ENCODE measurements at places on chromosomes 5 and 9.

DNA sequence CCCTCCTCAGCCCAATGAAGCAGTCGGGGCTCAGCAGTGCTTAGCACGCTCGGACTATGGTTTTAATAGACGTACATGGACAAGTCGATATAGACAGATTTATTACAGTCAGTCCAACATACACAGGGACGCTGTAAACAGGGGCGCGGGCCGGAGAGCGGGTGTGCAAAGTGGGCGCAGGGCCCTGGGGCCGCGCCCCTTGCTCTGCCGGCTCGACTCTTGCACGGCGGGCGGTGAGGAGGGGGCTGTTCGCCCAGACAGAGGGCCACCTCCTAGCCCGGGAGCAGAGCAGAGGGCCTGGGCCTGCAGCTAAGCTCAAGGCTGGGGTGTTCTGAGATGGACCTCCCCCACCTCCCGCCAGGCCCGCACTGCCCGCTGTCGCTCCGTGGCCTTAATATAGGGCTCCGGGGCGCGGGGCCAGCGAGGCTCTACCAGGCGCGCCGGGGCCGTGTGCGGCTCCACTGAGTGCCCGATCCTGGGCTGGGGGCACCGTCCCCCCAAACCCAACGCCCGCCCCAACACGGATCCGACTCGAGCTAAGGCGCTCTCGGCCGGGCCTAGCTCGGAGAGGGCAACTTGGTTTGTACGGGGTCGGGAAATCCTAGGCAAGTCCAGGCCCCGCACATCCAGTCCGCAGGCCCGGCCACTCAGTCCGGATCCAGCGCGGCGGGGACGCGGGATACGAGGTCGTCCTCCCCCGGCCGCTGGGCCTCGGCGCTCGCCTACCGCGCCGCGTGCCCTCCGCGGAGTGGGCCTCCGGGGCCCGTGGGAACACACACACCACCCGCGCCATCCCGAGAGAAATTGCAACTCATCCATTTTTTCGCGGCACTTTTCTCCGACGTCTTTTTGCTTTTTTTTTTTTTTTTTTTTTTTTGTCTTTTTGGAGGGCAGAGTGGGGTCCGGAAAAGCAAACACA, 6.1 kb downstream of the PITX1 start:
- DNase-seq, result no peak

GRCh38 chr9:137454597-137455358, 4.4 kb downstream of the NSMF start:
- DNase-seq, result no peak

DNA sequence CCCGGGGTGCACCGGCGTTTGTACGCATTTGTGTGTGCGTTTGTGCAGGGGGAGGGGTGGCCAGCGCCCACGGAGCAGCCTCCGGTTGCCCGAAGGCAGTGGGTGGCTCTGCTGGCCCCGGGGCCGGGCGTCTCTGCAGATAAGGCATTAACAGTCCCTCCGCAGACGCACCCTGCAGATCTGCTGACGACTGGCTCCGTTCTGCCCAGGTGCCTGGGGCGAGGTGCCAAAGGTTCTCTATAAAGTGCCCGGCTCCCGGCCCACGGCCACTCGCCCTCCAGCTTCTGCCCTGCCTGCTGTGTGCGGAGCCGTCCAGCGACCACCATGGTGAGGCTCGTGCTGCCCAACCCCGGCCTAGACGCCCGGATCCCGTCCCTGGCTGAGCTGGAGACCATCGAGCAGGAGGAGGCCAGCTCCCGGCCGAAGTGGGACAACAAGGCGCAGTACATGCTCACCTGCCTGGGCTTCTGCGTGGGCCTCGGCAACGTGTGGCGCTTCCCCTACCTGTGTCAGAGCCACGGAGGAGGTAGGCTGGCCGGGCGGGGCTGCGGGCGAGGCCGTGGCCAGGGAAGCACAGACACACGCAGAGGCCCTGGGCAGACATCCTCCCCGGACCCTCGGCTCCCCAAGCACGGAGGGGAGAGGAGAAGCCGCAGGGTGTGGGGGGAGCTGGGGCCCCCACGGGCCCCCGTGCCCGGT, at the start of gene SLC6A19:
Gene SLC6A19 (plus strand): TSS at position 269 of the 699 bp plus-strand sequence. CDS start 56 bp downstream, at position 325.
- no peak for DNase-seq

DNA sequence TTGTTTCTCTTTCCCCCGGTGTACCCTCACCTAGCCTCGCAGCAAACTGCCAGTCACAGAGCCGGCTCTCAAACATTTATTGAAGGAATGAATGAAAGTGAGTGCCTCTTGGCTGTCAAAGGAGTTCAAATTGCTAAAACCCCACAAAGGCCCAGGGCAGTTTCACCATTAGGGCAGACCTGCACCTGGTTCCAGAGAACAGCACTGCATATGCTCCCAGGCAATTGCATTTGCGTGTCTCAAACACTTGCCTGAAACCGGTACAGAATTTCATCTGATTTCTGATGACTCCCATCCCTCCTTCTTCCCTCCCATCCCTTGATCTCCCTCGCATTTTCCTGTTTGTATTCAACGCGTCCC, 165.6 kb upstream of the ZNF462 start:
- DNase-seq, result no peak

GRCh38 chr5:6590581-6590980, 42.3 kb downstream of the NSUN2 start:
- DNase-seq, result no peak

GRCh38 chr5:178740921-178741320, 10.5 kb upstream of the ZNF354A start:
- no peak for DNase-seq

DNA sequence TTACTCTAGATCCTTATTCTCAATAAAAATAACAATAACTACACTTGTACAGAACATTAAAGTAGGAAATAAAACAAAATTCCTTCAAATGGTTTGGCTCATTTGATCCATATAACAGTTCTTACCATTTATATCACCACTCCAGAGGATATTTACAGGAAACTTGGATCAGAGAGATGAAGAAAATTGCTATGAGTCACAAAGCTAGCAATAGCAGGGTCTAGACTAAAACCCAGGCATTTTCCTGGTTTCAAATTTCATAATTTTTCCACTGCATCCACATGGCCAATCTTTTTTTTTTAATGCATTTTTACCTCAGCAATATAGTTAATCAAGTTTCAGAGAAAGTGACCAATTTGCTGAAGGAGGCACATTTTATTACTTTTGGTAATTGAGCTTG, 299.2 kb downstream of the ELAVL2 start:
- DNase-seq, result no peak

GRCh38 chr5:160152901-160153300, 33.7 kb upstream of the PWWP2A start:
- DNase-seq, result no peak

DNA sequence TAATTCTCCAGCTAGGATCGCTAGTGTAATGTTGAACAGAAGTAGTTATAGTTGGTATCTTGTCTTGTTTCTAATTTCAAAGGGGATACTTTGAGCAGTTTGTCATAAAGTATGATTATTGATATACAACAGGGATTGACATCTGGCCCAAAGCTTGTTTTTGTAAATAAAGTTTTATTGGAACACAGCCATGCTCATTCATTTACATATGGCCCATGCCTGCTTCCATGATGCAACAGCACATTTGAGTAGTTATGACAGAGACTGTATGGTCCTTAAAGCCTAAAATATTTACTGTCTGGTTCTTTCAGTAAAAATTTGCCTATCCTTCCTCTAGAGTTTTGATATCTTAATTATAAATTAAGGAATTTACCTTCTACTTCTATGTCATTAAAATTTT, 69.8 kb downstream of the RPS6 start:
- DNase-seq, result no peak

DNA sequence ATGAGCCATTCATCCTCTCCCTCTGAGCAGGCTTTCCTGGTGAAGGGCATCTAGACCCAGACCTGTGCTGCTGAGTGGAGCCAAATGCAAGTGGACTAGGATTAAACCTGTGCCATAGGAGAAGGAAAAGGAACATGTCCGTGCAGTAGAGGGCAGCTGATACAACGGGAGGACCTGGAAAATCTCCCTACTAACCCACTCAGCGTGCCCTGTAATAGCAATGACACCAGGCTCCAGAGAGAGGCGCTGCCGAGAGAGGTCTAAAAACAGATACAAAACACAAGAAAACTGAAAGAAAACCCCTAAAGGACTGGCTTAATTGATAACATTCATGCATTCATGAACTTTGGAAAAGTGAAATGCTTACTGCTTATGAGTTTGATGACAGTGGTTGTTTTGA, 60.8 kb downstream of the PFDN1 start:
- DNase-seq, result no peak

- DNase-seq, result no peak
Measured at GRCh38 chr5:33310451-33310850, 130.3 kb upstream of the TARS1 start.

GRCh38 chr5:157651623-157652376, 438 bp downstream of the SOX30 start:
- DNase-seq, result peak; percentile 87

GRCh38 chr5:33235304-33235703, 205.5 kb upstream of the TARS1 start:
- DNase-seq, result no peak

DNA sequence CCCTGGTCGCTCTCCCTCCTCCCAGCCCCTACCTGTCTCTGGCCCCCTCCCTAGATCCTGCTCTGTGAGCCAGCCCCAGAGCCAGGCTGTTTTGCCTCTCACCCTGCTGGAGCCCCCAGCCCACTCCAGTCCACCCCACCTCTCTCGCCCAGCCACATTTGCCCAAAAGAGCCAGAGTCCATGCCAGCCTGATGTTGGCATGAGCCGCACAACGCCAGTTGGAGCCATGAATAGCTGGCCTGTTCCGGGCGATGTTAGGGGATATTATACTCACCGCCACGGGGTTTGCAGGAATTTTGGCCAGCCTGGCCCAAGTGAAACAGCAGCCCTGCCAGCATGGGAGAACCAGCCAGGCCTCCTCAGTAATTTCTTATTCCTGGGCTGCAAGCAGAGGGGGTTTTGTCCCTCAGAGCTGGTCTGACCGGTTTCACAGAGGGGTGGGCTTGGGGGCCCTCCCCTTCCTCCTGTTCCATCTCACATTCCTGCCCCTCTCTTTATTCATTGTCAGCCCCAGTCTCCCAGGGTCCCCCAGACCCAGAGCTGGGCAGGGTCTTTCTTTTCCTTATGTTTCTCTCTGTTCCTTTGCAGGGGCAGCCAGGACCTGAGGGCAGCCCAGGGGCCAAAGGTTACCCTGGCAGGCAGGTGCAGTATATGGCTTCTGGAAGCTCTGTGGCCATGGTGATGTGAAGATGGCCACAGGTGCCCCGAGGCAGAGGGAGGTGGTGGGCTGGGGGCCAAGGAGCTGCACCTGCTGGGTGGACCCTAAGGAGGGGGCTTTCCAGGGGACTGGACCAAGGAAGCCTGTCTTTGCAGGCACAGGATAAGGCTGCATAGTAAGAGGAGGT, 50.1 kb downstream of the COL27A1 start:
- no peak for DNase-seq

- DNase-seq, result no peak
Measured at GRCh38 chr5:68653471-68653870, 437.9 kb downstream of the PIK3R1 start.

GRCh38 chr5:180098526-180098925, 27.0 kb upstream of the RNF130 start:
- DNase-seq, result no peak

- no peak for DNase-seq
Measured at GRCh38 chr9:110509792-110510191, 69.7 kb downstream of the SVEP1 start.

DNA sequence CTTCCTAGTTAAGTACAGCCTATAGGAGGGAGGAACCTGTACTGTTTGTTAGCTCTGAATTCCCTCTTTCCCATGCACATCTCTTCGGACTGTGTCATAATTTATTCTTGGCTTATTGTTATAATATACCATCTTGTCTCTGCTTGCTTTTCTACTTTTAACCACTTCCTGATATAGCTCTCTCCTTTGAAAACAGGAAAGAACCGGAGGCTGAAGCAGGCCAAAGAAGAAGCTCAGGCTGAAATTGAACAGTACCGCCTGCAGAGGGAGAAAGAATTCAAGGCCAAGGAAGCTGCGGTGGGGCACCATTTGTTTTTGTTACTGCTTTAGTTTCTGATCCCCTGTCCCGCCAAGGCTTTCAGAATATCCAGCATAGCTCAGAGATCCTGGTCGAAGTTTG, 4.8 kb downstream of the ATP6V1G1 start:
- peak; percentile 75 for DNase-seq

DNA sequence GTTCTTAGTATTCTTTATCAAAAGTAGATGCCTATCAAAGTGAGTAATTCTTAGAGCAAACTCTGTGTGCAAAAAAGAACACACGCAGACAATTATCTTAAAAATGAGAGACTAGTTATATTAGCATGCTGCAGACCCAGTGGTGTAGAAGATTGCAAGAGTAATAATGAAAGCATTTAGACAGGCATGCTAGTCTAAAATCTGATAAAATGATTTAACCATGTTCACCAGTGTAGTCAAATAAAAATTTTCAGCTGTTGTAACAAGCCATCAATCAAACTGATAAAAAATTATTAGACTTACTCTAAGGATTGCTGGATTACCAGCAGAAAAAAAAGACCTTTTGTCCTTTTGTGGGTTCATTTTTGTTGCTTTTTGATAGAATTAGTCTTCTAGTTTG, 241.9 kb upstream of the TLE4 start:
- no peak for DNase-seq

GRCh38 chr5:176373100-176373818, 8.0 kb downstream of the ARL10 start:
- DNase-seq, result no peak

- no peak for DNase-seq
Measured at GRCh38 chr9:16505199-16505598, 365.3 kb downstream of the BNC2 start.

DNA sequence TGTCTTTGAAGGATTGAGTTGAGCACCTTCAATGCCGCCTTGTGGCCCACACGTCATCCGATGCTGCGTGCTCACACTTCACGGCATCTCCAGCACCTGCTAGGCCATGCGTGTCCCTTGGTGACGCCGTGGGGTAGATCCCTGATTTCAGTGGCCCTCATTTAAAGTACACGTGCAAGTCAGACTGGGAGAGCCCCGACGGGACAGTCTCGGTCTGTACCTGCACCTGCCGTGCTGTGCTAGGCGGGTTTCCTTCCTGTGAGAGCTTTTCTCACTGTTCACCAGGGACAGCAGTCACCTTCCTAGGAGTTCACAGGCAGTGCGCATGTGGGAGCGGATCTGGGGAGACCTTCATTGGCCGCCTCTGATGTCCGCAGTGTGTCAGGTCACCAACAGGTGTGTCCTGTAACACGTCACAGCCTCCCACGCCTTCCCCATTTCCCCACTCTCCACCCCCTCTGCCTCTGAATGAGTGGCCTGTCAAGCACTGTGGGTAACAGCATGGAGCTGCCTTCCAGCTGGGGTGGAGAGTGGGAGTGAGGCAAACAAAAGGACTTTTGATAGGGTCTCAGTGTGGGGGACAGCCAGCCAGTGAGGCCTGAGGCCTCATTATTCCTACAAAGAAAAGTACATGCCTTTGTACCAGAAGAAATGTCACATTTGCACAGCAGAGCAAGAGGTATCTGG, 236.4 kb downstream of the FANCC start:
- DNase-seq, result no peak

DNA sequence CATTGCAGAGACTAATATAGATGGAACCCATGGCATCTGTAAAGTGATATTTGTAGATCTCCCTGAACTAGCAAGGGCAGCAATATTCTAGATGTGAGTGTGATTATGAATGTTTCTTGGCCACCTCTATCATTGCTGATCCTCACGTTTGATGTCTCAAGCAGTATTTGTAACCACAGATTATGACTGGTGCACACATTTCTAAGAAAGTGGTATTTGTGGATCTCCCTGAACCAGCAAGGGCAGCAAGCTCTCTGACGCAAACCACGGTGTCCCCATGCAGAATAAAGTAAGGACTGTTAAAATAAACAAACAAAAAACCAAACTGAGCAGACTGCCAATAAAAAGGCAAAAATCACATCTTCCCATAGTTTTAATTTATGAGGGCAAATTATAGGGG, 301.3 kb downstream of the CSNK1G3 start:
- DNase-seq, result no peak

GRCh38 chr9:113349066-113349444, 286 bp upstream of the BSPRY start:
- no peak for DNase-seq

All from CD4-positive, alpha-beta T cell treated with Interleukin-2 at 100 ng/mL for 4 hours (primary cell).